Substantia nigra (tissue), 51 donors: ENCODE measurements at places on chromosomes 3 and 15.

GRCh38 chr15:28002136-28002861 lies 96.8 kb downstream of the OCA2 start:
- no peak for DNase-seq

GRCh38 chr15:51768018-51768417 lies 16.6 kb downstream of the TMOD2 start:
- DNase-seq: no peak

- DNase-seq: no peak
Observed at GRCh38 chr3:32551087-32551486, 19.6 kb downstream of the DYNC1LI1 start.

GRCh38 chr3:153250446-153250845 lies 88.4 kb downstream of the RAP2B start:
- DNase-seq: no peak

DNA sequence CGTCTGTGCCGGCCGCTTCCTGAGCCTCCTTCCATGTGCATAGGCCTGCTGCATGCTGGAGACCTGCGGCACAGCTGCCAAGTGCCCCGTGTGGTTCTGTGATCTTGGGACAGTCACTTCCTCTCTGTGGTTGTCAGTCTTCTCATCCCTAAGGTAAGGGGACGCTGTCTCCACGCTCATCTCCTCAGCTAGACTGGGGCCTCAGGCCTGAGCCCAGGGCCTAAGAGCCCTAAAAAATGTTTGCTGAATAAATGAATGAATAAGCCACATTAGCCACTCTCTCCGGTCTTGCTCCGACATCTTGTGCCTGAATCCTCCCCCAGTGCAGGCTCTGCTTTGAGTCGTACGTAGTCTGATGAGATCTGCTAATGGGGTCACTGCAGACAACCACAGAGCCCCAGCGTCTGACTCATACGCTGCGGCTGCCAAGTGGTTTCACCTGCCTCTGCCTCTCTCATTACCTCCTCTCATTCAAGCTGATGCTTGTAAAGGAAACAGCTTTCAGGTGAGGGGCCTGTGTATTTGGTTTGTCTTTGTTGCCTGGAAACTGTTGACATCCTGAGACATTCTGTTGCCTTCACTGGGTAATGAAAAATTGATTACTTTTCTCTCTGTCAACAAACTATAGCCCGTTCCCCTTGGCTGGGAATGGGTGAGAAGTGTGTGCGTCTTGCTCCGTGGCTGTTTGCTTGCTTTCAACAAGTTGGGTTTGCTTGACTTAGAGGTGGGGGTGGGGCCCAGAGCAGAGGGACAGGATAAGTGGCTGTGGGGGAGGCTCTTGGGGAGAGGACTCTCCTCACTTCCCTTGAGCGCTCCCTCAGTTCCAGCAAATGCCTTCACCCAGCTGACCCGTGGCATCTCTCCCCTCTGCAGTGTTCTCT lies 15.9 kb downstream of the RPLP1 start:
- DNase-seq: no peak

DNA sequence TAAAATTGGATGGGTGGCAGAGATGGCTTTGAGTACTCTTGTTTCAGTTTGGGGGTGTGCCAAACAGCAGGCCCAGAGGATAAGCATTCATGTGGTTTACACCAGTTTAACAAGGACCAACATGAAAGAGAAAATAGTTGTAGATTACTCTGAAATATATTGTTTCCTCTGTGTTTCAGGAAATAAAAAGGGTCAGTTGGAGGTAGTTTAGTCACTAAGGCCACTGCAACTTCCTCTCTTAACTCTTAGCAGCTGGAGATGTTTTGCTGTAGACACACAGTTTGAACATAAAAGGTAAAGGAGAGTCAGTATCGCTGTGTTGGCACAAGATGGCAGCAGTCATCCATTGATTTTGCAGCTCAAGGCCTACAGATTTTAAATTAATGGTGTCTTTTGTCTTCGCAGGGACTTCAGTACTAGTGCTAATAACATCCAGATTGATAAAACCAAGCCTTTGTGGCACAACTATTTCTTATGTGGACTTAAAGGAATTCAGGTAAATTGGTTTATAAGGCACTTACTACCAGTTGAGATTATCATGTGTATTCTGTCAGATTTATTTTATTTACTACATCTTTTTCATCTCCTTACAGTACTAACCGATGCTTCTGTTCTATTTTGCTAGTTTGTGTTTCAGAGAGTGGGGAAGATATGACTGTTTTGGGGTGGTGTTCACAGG lies 65.5 kb downstream of the GALK2 start:
- DNase-seq: peak; percentile 7

DNA sequence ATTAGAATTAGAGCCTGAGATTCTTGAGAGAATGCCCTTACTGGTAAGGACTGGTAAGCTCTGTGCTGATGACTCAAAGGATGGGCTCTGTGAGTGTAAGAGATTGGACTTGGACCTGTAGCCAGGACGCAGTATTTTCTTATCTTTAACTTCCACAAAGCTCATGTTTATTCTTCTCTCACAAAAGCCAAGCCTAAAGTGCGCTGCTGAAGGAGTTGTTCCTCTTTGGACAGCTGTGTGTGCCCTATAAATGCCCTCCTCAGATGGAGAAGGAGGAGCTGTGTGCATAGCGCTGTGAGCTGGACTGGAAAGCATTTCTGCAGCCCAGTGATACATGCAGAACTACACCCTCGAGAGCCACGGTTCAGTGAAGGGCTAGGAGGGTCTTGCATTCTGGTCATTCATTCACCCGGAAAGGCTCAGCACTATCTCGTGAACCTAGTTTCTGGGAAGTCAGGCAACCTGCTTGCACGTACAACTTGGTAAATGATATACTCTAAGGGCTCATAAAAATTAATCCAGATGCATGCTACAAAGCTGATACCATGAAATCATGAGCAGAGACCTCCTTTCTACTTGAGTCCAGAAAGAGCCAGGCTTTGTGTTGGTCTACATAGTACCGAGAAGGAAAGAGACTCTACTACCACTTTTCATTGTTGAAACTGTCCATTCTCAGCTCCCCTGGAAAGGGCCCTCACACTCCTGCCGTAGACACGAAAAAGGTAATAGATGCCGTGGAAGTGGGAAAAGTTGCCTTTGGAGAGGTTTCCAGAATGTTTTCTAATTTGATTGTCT lies 103.0 kb upstream of the TBL1XR1 start:
- peak; percentile 8 for DNase-seq

- DNase-seq: no peak
Observed at GRCh38 chr3:78506581-78507195, 1261.1 kb downstream of the ROBO1 start.

GRCh38 chr3:100072326-100073048 lies 41.8 kb downstream of the FILIP1L start:
- no peak for DNase-seq

GRCh38 chr3:64650096-64650622 lies 37.6 kb downstream of the ADAMTS9 start:
- no peak for DNase-seq

DNA sequence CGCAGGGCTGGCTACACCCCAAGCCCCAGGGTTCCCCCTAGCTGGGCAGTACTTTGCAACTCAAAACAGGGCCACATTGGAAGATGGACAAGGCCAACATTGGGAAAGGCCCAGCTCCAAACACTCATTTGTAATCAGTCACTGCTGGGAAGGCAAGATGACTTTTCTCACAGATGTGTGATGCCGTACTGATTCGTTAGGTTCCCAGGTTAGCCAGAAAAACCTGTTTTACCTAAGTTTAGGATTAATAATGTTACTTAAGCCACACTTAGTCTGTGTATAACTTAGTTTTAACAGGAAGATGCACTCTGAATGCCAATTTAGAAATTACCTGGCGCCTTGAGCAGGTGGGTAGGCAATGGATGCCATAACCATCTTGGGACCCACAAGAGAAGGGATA lies 71.0 kb downstream of the ITGB5 start:
- no peak for DNase-seq

GRCh38 chr3:151382671-151383070 lies 1.9 kb downstream of the P2RY12 start:
- DNase-seq: no peak

DNA sequence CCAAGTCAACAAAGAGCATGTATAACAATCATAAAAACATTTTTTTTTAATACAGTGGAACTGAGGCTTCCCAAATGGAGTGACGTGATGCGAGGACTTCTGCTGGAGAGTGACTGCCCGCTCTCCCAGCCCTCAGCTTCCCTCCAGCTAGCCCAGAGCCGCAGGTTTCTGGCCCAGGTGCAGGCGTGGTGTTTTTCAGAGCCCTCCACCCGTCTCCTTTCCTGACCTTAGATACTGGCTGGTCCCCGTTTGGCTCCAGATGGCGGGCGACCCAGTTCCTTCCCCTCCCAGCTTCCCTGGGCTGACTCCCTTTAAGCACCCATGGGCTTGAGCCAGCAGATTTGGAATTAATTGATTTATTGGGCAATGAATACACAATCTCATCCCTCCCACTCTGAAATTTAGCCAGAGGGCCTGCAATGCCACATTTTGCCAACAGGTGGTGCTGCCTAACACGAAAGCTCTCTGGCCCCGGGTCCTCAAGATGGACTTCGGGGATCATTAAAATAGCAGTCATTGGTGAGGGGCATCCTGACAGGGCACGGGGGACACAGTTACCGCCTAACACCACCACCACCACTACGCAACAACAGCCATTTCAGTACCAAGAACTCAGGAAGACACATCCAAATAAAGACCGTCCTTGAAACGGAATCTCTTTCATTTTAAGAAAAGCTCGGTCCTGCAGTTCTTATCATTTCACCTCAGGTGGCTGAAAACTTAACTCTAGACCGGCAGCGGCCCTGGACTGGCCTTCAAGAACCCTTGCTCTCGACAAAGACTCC lies 47.5 kb upstream of the MUC4 start:
- DNase-seq: peak; percentile 44

- no peak for DNase-seq
Observed at GRCh38 chr15:37979671-37980409, 45.4 kb downstream of the TMCO5A start.
